ENCODE measurements at places on chromosomes 5 and 9.

- no peak for DNase-seq
These were observed 50.7 kb downstream of the PIP5K1B start for GRCh38 chr9:68755752-68756151.

GRCh38 chr5:99926463-99926862 lies 608.7 kb upstream of the FAM174A start:
- DNase-seq: no peak

DNA sequence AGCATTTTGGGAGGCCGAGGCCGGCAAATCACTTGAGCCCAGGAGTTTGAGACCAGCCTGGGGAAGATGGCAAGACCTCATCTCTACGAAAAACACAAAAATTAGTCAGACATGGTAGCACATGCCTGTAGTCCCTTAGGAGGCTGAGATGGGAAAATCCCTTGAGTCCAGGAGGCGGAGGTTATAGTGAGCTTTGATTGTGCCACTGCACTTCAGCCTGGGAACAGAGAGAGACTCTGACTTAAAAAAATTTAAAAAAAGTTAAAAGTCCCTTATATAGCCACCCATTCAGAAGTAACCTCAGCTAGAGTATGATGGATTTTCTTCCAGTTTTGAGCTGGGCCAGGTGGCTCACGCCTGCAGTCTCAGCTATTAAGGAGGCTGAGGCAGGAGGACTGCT lies 72.4 kb downstream of the UGCG start:
- DNase-seq: no peak

GRCh38 chr5:61734001-61734400 lies 401.9 kb downstream of the ZSWIM6 start:
- DNase-seq: no peak

DNA sequence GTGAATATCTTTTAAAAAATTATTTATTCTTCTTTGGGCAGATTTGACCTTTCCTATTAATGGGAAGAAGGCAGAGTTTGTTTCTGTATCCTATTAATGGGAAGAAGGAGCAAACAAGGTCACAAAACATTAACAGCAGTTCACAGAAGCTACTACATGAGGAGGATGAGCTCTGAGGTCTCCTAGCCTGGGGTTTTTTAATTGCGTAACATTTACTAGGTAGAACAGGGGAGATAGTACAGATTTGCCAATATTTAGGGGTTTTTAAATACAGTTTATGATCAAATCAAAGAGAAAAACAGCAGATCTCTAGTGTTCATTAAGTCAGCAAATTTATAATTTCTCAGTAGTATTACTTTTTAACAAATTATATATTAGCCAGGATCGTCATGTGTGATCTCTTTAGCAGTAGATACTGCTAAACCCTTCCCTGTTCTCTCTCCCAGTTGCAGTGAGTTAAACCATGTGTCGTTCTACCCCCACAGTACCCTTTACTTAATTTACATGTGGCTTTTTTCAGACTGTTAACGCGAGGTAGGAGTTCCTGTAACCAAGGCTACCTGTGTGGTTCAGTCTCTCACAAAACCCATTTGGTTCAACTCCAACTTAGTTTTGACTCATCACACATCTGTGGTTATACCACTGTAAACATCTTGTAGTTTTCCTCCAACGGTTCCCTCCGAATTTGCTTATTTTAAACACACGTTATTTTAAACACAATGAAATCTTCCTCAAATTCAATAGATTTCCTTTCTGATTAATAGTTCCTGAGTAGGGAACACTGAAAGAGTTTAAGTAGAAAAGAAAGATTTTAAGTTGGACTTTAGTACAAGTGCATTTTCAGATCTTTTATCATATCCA lies 13.3 kb downstream of the SLC25A46 start:
- DNase-seq: no peak

Measured in DMS79 (cell line).